ENCODE measurements at places on chromosomes 12 and 14. TPM values are rescaled to one million over a fixed set of nuclear protein-coding genes. Genes with fewer than 3 reads are reported as not detected.
A peak's percentile ranks its signal among the peaks of the same experiment; 100 is the strongest.

Gene ZC3H14
- total RNA-seq = 103 TPM

- no peak for DNase-seq
- no peak overlapping the region for H3K4me3 ChIP-seq
These were observed 58.8 kb downstream of the CHGA start for GRCh38 chr14:92981726-92982125.

GRCh38 chr14:24240110-24240918 is 2.1 kb downstream of the TINF2 start:
- H3K27ac ChIP-seq = no peak overlapping the region
- H3K4me1 ChIP-seq = peaks cover 13% of the 10 kb centered on the region
- peaks cover 44% of the 10 kb centered on the region for H3K36me3 ChIP-seq
- no peak overlapping the region for H3K4me3 ChIP-seq
- H3K27me3 ChIP-seq = no peaks in the 10 kb centered on the region

DNA sequence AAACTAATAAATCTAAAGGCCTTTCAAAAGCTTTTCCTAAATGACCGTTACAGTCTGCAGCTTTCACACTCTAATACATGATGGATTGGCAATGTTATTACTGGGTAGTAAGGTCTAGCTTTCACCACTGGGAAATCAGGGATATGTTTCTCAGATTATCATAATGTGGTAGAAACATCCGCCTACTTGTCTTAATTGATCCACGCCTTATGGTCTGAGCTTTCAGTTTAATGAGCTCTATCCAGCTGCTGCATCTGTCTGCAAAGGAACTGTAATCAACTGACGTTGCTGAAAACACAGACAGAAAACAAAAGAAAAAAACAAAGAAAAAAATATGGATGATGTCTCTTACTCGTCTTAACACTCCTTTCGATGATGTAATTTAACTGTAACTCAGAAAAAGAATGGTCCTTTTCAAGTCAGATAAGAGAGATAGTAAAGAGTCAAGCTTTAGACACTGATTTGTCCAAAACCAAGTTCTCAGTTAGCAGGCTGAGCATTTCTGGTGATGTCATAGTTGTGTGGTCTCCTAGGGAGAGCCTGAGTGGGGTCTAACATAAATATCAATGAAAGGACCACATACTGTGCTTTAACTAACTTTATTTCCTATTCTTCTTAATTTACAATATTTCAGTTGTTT is 85.9 kb downstream of the C2CD5 start:
- DNase-seq = no peak
- H3K27me3 ChIP-seq = no peaks in the 10 kb centered on the region
- H3K36me3 ChIP-seq = no peaks in the 10 kb centered on the region
- no peak overlapping the region for H3K4me3 ChIP-seq

DNA sequence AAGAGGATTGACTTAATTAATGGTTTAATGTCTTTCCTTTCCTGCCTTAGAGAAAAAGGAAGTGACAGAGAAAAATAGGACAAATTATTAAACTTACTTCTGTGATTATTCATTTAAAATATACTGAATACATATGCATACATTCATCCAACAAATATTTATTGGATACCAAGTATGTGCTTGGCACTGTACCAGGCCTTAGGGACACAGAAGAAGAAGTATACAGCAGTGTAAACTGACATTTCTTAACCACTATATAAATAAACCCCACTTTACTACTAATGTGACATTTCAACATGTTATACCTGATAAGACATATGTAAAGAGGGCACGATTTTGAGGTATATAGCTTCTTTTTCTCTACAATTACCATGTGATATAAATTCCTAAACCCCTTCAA is 53.6 kb downstream of the ERO1A start:
- peak; percentile 1 for DNase-seq
- no peak overlapping the region for H3K4me3 ChIP-seq
- no peaks in the 10 kb centered on the region for H3K4me1 ChIP-seq
- no peaks in the 10 kb centered on the region for H3K27me3 ChIP-seq

DNA sequence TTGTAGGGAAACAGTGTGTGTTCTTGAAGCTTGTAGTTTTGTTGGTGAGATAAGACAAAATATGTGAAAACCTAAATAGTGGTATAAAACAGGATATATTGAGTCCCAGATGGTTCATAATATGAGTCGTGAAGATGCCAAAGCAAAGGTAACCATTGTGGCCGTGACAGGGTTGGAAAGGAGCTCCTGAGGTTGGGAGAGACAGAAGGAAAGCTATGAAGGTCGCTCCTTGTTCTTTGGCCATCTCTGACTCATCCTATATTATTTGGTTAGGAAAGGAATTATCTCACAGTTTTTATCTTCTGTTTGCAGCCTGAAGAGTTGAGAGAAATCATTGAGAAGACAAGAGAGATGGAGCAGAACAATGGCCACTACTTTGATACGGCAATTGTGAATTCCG is 27.1 kb downstream of the ATP6V1D start:
- no peaks in the 10 kb centered on the region for H3K27me3 ChIP-seq
- no peak overlapping the region for H3K27ac ChIP-seq
- H3K4me3 ChIP-seq = no peak overlapping the region
- peak; percentile 23 for DNase-seq
- peaks cover 5% of the 10 kb centered on the region for H3K4me1 ChIP-seq

DNA sequence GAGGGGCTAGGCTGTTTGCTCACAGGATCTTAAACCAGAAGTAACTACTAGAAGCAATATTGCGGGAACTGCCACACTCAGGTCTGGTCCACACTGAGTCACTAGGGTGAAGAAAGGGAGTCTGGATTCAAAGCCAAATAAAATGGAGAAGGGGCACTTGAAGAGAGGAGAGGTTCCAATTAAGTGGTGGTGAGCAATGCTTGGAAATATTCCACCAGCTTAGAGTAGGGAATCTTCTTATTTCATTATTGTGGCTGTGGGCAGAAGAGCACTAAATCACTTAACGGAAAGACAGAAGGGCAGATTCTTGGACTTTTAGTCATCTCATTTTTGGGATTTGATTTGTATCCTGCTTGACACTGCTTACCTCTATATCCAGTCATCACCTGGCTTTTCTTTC is 48.6 kb upstream of the PPP1R12A start:
- no peaks in the 10 kb centered on the region for H3K27me3 ChIP-seq
- H3K27ac ChIP-seq = no peak overlapping the region
- no peaks in the 10 kb centered on the region for H3K36me3 ChIP-seq
- H3K4me3 ChIP-seq = no peak overlapping the region

All from IMR-90 (cell line).